Fibroblast of lung (primary cell): ENCODE measurements at places on chromosomes 7 and 10. TPM values are rescaled to one million over a fixed set of nuclear protein-coding genes. Genes with fewer than 3 reads are reported as not detected.
A peak's percentile ranks its signal among the peaks of the same experiment; 100 is the strongest.

C10orf67 gene
- total RNA-seq, result under 0.01 TPM in 2 replicates

- DNase-seq, result peak; percentile 48
These were observed 354.5 kb downstream of the TFEC start for GRCh38 chr7:115676080-115676479.

- peak; percentile 88 for DNase-seq
These were observed 49.7 kb upstream of the WNT16 start for GRCh38 chr7:121279060-121279620.

GDF10 gene
- 8.0 and 25.1 TPM in 2 replicates for total RNA-seq

LRRC4 gene
- 0.26 and 0.33 TPM in 2 replicates for total RNA-seq

DUSP5 gene
- 14.9 and 27.6 TPM in 2 replicates for total RNA-seq

DNA sequence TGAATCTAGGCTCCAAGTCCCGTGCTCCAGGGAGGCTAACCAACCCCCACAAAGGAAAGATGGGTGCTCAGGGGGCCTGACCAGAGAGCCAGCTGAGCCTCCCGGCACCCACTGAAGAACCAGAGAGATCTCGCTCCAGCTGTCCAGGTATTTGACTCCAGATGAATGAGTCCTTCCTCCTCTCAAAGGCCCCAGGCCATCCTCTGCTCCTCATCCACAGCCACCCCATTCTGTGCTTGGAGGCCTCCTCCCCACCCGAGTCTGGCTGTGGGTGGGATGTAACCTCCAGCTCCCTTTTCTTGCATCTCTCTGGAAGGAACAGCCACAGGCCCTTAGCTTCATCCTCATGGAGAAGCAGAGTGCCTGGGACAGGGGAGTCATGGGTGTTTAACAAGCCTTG lies 44.6 kb downstream of the VSTM4 start:
- no peak for DNase-seq

- DNase-seq, result no peak
These were observed 333.3 kb upstream of the SEMA3D start for GRCh38 chr7:85520175-85520574.

MAGI2 gene
- total RNA-seq, result 9.2 and 17.0 TPM in 2 replicates

- no peak for DNase-seq
These were observed 64.7 kb downstream of the MKX start for GRCh38 chr10:27680691-27681605.

MYOZ1 gene
- total RNA-seq, result 0.17 and 0.51 TPM in 2 replicates

DNA sequence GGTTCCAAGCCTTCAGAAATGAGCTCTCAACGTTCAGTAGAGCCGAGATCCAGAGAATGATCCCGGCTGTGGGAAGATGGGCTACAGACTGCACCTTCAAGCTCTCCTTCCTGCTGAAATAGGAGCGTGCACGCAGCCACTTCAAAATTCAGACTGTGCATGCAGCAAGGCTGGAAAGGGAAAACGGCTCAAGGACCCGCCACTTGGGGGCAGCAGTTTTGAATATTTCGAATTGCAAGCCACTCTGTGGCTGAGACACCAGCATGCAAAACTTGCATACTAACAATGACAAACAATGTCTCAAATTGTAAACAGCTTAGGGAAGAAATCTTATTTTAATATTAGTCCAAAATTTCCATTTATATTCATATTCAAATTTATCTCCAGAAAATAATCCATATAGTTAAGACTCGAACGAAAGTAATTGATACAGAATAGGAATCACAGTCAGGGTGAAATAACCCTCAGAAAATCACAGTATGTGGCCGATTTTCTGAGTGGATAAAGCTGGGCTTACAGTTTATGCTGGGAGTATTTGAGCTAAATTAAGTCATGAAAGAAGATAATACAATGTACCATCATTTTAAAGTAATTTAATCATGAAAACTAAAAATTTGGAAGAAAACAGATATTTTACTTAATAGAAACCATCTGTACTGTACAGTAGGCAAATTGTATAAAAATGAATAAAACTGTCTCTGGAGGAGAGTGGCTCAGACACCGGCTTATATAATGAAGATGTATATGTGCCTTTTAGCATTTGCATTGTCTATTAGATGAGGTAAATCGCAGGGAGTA lies 137.9 kb upstream of the MKI67 start:
- DNase-seq, result peak; percentile 50

CELF2 gene
- total RNA-seq, result 18.5 and 25.1 TPM in 2 replicates

ANKRD61 gene
- total RNA-seq, result 0.17 and 0.26 TPM in 2 replicates

DNA sequence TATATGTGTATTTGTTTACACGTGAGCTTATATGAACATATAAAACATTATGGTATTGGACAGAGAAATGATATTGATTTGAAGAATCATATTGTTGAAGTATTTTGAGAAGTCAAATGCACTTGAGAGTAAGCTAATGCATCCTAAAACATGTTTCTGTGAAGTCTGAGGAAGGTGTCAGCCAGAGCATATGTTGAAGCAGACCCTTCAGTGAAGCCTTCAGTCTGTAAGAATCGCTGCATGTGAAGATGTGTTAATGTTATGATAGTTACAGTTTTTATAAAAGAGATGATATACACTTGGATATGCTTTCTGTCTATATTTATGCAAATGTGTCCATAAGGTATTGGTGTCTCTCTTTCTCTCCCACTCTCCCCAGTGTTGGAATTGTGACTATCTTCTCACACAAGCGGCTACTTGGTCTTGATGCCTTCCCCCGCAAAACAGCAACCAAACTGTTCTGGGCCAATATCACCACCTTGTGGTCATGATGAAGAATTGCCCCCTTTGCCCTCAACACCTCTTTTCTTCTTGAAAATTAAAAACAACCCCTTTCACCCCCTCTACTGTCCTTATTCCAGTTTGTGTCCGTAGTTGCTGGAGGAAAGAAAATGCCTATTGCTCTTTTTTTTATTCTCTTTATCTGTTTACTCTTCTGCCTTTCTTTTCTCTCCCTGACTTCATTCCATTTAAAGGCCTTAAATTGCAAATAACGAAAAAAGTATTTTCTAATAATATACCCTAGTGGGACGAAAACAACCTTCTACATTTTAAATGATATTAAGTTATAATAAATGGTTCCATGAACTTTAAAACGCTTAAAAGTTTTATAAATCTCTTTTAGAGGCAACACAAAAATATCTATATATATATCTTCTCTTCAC lies 64.9 kb downstream of the IKZF1 start:
- DNase-seq, result peak; percentile 1

GRCh38 chr7:75617634-75618234 lies 121.0 kb downstream of the HIP1 start:
- DNase-seq, result peak; percentile 6

NUTM2B gene
- 0.33 and 0.51 TPM in 2 replicates for total RNA-seq

DGKB gene
- 0.26 TPM in 1 of 2 replicates, not detected in the other for total RNA-seq

DNA sequence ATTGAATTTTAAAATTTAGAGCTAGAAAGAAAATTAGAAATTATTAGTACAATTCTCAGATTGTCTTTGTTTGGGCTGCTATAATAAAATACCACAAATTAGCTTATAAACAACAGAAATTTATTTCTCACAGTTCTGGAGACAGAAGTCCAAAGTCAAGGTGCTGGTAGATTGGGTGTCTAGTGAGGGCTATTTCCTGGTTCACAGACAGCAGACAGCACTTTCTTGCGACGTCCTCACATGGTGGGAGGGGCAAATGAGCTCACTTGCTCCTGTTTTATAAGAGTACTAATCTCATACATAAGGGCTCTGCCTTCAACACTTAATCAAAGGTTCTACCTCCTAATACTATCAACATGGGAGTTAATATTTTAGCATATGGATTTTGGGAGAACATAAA lies 134.1 kb downstream of the MDFIC start:
- no peak for DNase-seq
